ENCODE measurements at places on chromosomes 6 and 20. TPM values are rescaled to one million over a fixed set of nuclear protein-coding genes. Genes with fewer than 3 reads are reported as not detected.

The MYB gene
- 0.57 TPM for total RNA-seq

The HLA-A gene
- total RNA-seq, result 113 TPM

The NAPB gene
- 2.8 TPM for total RNA-seq

The NKX2-2 gene
- total RNA-seq, result not detected

The DEFB124 gene
- not detected for total RNA-seq

The WTAP gene
- 69.7 TPM for total RNA-seq

The IL17A gene
- total RNA-seq, result not detected

The TMC2 gene
- not detected for total RNA-seq

The HNF4A gene
- 11.5 TPM for total RNA-seq

The ITPA gene
- total RNA-seq, result 136 TPM

The GSTA3 gene
- total RNA-seq, result not detected

The C20orf204 gene
- total RNA-seq, result 0.37 TPM

The CD93 gene
- not detected for total RNA-seq

The METTL24 gene
- total RNA-seq, result not detected

The PNLDC1 gene
- total RNA-seq, result not detected

The FAM210B gene
- total RNA-seq, result 11.1 TPM

The HLA-G gene
- total RNA-seq, result not detected

The DYNLRB1 gene
- total RNA-seq, result 228 TPM

The SLC22A1 gene
- 2.8 TPM for total RNA-seq

The DEFB121 gene
- total RNA-seq, result not detected

The FAM217A gene
- total RNA-seq, result not detected

The SPAG4 gene
- total RNA-seq, result 3.0 TPM

All from A549 treated with CpdA at 1 μM for 4 hours (cell line).